ENCODE measurements at places on chromosomes 11 and 22.

GRCh38 chr11:350723-351255, 18.5 kb upstream of the B4GALNT4 start:
- no peak for DNase-seq

DNA sequence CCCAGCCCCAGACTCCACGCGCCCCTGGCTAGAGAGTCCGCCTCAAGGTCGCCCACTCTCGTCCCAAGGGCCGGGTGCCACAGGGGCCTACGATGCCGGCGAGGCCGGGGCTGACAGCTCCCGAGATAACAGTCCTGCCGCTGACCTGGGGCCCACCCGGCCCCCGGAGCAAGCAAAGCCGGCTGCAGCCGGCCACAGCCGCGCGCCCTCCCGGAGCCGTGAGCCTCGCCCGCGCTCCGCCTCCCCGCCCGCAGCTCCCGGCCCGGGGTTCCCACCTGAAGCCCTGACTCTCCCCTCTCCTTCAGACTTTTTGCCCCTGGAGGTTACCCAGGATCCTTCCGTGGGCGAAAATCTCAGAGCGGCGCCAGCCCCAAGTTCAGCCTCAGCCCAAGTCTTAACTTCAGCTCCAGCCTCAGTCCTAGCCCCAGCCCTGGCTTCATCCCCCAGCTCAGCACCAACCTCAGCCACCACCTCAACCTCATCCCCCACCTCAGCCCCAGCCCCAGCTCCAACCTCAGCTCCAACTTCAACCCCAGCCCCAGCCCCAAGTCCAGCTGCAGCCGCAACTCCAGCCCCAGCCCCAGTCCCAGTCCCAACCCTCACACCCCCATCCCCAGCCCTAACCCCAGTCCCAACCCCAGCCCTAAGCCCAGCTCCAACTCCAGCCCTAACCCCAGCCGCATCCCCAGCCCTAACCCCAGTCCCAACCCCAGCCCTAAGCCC, 1.7 kb downstream of the KLHDC7B start:
- DNase-seq, result no peak

- DNase-seq, result no peak
Measured at GRCh38 chr22:41753984-41754383, 46.5 kb upstream of the CCDC134 start.

DNA sequence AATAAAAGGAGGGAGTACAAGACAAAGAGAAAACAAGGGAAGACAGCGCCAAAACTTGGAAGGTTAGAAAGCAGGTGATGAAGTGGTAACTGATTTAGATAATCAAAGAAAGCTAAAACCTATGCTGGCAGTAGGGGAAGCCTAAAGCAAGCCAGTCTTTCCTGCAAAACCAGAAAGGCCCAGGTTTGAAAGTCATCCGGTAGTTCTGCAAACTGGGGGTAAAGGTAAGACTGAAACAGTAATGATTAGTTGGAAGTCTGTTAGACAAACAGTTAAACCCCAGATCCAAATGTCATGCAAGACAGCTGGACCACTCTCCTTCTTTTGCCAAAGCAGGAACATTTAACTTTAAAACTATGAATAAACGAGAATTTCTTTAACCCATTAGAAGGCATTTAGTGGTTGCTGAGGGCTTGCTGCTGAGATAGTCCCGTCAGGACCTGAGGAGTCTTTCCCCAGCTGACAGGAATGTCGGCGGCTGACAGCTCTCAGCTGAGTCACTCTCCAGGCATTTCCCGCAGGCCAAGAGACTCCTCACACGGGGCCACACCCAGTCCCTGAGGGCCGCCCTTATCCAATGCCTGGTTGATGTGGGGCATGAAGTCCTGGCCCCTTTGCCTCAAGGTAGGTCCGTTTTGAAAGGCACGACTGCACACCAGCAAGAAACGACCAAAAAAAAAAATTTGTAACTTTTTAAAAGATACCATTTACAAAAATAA, 36.3 kb upstream of the CFAP300 start:
- DNase-seq, result no peak

DNA sequence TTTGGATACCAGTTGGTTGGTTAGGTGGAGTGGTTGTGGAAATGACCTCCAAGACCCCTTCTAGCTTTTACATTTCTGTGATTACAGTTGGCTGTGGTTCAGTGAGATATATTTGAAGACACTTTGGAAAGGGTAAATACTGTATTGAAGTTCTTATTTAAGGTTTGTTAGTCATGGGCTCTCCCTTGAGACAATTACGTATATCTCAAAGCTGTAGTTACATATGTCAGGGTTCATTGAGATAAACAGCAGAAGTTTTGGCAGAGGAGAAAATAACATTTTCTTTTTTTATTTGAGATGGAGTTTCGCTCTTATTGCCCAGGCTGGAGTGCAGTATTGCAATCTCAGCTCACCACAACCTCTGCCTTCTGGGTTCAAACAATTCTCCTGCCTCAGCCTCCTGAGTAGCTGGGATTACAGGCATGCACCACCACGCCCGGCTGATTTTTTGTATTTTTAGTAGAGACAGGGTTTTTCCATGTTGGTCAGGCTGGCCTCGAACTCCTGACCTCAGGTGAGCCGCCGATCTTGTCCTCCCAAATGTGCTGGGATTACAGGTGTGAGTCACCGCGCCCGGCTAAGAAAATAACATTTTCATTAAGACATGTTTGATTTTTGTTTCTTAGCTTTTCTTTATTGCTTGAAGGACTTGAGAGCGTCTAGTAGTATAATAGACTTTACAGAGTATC, 1.9 kb downstream of the RNF121 start:
- DNase-seq, result no peak

GRCh38 chr11:74929431-74930363, 19.2 kb downstream of the XRRA1 start:
- peak; percentile 18 for DNase-seq

DNA sequence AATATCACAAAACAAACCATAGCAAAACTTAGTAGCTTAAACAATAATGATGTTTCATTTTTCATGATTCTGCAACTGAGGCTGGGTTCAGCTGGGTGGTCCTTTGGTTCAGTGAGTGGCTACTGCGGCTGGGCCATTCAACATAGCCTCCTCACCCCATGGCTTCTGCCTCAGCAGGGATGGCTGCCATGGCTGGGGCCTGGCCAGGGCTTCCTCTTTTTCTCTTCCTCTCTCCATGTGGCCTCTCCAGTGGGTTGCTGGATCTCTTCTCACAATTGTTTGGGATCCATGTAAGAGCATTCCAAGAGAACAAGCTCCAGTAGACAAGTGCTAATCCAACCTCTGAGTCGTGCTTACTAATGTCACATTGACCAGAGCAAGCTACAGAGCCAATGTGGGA, 248.6 kb upstream of the PLET1 start:
- DNase-seq, result no peak

- DNase-seq, result peak; percentile 51
Measured at GRCh38 chr11:75706260-75706729, 11.3 kb upstream of the MOGAT2 start.

GRCh38 chr11:72295471-72295870, 51.5 kb upstream of the PHOX2A start:
- no peak for DNase-seq

- no peak for DNase-seq
Measured at GRCh38 chr11:93603225-93604007, 58.1 kb upstream of the CEP295 start.

- peak; percentile 16 for DNase-seq
Measured at GRCh38 chr22:38657045-38657909, 839 bp downstream of the CBY1 start.

DNA sequence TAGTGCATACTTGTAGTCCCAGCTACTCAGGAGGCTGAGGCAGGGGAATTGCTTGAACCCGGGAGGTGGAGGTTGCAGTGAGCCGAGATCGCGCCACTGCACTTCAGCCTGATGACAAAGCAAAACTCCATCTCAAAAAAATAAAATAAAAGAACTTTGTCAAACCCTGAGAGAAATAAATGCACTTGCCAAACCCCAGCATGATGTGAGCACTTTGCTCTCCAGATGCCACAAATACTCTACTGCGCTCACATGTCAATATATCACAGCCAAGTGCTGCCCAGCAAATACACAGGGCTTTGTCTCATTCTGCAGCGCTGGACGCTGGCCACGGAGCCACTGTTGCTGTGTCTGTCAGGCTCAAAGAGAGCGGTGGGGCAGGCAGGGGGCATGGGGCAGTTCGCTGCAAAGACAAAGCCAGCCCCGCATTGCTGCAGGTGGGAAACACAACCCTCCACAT, 45.1 kb downstream of the AHNAK start:
- DNase-seq, result no peak

- DNase-seq, result no peak
Measured at GRCh38 chr11:112523031-112523430, 262.4 kb upstream of the PLET1 start.

DNA sequence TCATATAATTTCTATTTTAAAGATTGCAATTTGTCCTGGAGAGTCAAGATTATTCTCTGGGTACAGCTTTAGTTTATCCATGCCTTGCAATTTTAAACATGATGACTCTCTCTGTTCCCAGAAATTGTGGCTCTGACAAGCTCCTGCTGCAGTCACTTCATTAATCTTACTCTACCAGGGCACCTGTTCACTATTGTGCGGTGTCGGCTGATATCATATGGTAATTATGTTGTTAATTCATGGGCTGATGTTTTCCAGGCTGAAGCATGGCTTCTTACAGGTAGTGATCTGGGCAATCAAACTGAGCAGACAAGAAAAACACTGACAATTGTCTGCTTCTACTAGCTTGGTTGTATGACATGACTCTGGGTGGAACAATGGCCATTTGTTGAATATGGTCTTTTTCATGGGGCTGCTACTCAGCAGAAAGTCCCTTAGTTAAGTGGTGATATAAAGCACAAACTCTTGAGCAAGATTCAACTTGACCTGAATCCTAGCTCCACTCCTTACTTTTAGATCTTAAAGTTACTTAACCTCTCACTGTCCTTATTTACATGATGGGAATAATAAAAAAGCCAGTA, 230.7 kb downstream of the FAT3 start:
- DNase-seq, result no peak

DNA sequence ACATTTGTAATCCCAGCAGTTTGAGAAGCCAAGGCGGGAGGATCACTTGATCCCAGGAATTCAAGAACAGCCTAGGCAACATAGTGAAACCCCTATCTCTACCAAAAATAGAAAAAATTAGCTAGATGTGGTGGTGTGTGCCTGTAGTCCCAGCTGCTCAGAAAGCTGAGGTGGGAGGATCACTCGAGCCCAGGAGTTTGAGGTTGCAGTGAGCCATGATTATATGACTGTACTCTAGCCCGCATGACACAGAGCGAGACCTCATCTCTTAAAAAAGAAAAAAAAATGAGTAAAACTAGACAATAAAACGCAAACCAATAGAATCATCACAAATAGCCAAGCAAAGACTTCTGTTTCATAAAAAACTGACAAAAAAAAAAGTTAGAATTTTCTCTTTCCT, 21.8 kb downstream of the NUCB2 start:
- no peak for DNase-seq

- DNase-seq, result no peak
Measured at GRCh38 chr22:17981497-17981896, 42.9 kb downstream of the MICAL3 start.

DNA sequence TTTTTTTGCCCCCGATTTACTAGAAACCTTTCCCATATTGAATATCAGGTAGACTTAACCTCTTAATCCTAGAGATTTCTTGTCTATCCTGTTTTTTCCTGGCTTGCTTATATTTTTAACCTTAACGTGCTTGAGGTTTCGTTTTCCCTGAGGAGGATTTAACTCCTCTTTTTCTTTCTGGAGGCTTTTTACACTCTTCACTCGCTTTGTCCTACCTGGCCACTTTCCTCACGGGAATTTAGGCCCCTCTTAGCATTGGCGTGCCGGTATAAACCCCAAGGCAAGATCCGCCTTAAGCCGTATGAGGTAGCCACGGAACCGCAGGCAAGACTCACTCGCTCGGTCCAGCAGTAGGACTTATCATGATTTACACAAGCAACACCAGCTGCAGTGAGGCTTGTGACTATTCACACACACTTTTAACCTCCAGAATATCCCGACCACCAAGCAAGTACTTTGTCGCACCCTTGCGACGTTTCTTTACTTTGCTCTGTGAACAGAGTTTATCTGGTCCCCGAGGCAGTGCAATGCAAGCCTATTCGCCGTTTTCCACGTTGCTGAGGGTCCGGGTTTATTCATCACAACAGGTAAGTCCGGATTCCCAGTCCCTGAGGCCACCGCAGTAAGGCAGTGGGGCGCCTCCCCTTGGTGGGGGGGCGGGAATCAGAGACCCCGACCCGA, 20.6 kb upstream of the ALDH3B2 start:
- no peak for DNase-seq

DNA sequence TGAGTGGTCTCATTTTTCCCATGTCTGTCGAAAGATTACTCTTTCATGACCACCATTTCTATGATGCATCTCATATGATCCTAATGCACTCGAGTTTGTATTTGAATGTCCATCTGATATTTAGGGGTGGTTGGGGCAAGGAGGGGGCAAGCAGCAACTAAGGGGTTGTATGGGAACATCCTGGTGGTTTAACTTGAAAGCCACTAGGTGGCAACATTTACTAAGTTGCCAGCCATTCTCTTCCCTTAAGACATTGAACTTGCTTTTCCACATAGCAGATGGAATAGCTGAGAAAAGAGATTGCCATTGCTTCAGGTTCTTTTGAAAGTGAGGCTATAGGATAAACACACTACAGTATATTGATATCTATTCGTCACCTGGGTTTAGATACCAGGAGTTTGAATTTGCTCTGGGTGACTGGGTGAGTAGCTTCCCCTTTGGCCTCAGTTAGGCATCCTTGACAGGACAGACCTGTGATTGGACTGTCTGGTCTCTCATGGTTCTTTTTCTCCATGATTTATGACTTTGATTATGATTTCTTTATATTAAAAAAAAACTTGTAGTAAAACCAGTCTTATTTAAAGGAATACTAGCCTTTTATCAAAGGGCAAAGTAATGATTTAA, 32.4 kb downstream of the NF2 start:
- no peak for DNase-seq

All from T-helper 17 cell (primary cell).